NCI-H187 treated with DMSO at 0.1 percent for 48 hours (cell line): ENCODE measurements at places on chromosomes 16 and 17.

DNA sequence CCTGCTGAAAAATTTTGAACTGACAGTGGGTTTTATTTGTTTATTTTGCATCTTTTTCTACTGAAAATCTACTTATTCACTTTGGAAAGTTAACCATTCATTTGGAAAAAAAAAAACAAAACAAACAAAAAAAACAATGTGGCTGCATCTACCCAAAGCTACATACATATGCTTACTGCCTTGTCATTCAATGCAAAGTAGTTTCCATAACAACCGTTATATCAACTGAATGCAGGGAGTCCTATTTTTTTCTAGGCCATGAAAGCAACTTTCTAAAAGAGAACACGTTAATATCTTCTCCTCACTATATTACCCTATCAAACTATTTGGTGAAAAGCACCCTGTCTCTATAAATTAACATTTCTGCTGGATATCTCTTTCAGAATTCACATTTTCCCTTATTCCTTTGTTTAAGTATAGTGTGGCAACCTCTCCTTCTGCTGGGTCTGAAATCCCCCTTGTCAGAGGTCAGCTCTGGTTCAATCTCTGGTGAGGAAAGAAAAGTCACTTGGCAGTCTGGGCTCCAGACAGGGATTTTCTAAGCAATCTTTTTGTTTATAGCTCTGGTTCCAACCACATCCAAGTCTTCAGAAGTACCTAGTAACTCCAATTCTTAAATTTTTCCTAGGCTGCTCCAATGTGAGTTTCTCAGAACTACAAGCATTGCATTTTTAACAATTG, 528.4 kb upstream of the TOM1L1 start:
- no peak for DNase-seq

GRCh38 chr17:35044181-35044580, 19.3 kb downstream of the RFFL start:
- DNase-seq = no peak

DNA sequence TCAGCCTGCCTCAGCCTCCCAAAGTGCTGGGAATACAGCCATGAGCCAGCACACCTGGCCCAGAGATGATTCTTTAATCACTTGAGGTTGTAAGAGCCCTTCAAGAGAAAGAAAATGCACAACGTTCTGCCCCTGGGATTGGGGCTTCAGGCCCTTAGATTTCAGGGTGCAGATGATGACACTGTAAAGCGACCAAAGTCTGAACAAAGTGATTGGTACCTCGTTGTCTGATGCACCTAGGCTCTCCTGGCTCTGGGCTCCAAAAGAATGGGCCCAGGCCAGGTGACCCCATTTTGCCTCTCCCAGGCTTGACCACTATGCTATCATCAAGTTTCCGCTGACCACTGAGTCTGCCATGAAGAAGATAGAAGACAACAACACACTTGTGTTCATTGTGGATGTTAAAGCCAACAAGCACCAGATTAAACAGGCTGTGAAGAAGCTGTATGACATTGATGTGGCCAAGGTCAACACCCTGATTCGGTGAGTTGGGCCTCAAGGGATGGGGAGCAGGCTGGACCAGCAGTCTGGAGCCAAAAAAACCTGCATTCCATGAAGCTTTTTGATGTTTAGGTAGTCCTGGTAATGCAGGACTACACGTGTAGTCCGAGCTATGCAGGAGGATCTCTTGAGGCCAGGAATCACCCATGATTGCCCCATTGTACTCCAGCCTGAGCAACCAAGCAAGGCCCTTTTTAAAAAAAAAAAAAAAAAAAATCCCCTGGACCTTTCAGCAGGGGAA, 2.8 kb downstream of the RPL23A start:
- no peak for DNase-seq

GRCh38 chr16:13970708-13971422, 50.9 kb downstream of the ERCC4 start:
- DNase-seq = no peak

GRCh38 chr17:44069974-44070454, 521 bp upstream of the G6PC3 start:
- no peak for DNase-seq

DNA sequence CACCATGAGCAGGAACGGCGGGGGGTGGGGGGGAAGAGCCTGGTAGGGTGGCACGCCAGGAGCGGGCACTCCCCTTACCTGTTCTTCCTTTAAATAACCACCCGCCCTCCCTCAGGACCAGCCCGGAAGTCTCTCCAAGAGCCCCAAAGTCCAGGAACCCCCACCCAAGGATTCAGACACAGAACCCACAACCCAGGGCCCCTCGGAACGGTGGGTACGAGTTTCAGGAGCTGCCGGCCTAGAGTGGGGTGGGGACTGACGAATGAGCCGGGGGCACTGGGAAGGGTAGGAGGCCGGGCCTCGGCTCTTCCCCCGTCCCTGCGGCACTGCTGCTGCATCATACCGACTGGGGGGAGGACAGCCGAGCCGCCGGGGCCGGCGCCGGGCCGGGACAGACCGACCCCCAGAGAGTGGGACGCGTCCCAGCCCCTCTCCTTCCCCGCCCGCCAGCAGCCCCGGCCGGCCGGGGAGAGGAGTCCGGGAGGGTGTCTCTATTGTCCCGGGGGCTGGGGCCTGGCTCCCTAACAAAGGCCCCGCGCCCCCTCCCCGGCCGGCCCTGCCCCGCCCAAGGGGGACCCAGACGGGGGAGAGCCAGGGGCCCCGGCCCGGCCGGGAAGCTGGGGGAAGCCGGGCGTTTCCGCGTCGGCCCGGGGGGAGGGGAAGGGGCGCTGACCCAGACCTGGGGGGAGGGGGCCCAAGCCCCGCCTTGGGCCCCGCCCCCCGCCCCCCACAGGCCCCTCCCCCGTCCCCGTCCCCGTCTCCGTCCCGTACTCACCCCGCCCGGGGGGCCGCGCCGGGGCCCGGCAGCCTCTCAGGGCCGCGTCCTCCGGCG, 747 bp downstream of the ATXN7L3 start:
- no peak for DNase-seq

GRCh38 chr16:3118846-3119245, 6.5 kb downstream of the ZNF205 start:
- DNase-seq = no peak

GRCh38 chr17:42342242-42343008, 45.8 kb downstream of the STAT3 start:
- DNase-seq = no peak

GRCh38 chr17:7263801-7264078, 1.5 kb upstream of the CLDN7 start:
- DNase-seq = no peak

DNA sequence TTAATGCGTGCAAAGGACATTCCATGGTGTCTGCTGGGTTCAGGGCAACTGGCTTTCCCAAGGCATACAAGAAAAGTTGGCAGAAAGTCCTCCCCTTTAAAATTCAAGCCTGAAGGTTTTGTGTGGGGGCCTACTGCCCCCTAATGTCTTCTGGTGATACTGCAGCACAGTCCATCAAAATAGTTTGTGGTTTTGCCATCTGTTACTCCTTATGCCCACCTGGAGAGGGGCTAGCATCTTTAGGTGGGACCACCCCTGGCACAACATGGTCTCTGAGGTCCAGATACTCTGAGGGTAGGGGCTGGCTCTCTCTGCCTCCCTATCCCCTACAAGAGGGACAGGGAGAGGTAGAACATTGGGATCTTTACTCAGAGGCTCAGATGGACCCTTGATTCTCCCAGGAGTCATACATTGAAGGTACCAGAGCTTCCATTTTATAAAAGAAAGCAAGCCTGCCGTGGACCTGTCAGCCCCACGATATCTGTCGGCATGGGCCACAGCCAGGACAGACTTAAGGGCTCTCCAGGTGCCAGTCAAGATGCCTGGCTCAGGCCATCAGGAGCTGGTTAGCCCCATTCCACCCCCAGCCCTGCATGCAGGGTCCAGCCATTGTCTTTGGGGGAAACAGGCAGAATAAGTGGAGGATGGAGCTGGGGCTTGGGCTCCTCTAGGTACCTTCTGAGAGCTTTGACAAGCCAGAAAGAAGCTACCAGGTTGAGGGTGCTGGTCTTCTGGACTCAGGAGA, 6.3 kb downstream of the ESRP2 start:
- DNase-seq = no peak

DNA sequence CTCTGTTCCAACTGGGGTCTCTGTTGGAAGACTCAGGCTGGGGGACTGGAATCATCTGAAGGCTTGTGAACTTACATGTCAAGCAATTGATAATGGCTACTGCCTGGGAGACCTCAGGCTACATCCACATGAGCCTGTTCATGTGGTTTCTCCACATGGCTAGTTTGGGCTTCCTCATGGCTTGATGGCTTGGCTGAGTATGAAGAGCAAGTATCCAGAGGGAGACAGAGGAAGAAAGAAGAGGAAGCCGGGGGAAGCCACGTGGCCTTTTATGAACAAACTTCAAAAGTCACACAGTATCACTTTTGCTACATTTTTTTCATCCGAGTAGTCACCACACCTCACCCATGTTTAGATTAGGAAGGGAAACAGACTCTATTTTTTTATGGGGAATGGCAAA, 158.9 kb downstream of the TRIM37 start:
- no peak for DNase-seq
